ENCODE measurements at places on chromosomes 2 and 18.

DNA sequence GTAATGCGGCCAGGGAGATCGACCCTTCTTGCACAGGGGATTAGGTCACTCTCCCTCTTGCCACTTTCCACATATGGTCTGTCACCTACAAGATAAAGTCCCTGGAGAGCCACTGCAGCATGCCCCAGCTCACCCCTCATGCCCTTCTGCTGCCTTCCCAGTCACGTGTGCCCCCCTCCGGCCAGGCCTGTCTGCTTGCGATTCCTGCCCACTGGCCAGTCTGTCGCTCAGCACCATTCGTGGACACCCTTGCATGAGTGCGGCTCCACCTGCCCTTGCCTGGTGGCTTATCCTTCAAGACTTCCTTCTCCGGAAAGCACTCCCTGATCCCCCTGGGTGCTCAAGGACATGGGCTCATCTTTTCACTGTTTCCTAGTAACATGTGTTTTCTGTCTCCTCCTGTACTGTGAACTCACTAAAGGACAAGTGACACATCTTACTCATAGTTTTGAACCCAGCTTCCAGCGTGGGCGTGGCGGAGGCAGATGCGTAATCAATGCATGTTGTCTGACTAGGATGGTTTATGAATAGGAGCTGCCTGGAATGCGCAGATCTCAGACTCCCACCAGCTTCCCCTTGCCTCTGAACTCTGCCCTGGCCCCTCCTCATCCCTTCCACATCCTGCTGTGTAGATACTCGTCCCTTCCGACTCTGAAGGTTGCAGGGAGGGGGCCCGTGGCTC lies 7.8 kb upstream of the NT5DC4 start:
- DNase-seq, result peak; percentile 80

GRCh38 chr2:102652126-102652525 lies 32.8 kb downstream of the SLC9A2 start:
- no peak for DNase-seq

- DNase-seq, result no peak
Observed at GRCh38 chr2:587087-587960, 89.9 kb downstream of the TMEM18 start.

DNA sequence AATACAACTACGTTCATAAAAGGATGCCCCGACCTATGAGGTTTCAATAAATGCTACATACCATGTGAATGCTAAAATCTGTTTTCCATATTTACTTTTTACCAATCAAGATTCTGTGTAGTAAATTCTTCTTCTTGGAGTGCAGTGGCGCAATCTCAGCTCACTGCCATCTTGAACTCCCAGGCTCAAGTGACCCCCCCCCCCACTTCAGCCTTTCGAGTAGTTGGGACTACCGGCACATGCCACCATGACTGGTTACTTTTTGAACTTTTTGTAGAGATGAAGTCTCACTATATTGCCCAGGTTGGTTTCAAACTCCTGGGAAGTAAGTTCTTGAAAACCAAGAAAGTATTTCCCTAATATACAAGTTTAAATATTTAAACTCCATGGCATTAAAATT lies 14.4 kb upstream of the USP34 start:
- DNase-seq, result no peak

DNA sequence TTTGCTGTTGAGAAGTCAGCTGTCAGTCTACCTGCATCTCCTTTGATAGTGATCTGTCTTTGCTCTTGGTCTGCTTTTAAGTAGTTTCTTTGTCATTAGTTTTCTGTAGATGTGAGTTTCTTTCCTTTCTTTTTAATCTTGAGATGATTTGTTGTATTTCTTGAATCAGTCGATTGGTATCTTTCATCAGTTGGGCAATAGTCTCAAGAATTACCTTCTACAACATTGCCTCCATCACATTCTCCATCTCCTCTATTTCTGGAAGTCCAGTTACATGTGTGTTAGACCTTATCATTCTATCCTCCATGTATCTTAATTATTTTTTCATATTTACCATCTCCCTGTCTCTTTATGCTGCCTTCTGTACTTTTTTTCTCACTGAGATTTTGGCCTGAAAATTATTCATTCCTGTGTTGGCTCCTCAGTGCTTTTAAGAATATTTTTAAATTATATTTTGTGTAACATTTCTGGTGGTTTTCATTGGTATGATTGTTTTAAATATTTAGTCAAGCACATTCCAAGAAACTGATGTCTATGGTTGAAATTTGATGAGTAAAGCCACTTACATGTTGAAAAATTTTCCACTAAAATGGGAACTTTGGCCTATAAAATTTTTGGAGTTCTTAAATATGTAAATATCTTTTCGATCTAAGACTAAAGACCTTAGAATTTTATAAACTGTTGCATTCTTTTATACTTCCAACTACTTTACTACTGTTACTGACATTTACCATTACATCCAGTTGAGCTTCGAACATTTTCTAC lies 239.5 kb upstream of the MGAT5 start:
- no peak for DNase-seq
